Left kidney (tissue), 8 donors: ENCODE measurements at places on chromosomes 3 and 15.

DNA sequence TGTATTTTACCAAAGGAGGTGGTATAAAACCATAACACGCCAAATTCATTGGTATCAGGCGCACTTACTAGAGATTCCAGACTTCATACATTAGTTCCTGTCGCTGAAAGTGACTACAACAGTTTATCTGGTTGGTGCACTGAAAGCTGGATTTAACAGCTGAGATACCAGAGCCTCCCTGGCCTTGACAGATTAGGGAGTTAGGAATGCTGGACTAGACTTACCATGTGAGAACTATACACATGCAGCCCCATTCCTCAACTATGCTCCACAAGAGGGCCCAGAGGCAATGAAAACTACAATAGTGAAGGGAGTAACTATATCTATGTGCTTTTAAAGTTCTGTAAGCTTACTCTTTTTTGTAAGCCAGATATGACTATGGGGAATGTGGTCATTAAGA is 174.4 kb downstream of the STAG1 start:
- no peak for DNase-seq

GRCh38 chr15:62103431-62103830 is 36.7 kb downstream of the C2CD4A start:
- DNase-seq, result no peak

DNA sequence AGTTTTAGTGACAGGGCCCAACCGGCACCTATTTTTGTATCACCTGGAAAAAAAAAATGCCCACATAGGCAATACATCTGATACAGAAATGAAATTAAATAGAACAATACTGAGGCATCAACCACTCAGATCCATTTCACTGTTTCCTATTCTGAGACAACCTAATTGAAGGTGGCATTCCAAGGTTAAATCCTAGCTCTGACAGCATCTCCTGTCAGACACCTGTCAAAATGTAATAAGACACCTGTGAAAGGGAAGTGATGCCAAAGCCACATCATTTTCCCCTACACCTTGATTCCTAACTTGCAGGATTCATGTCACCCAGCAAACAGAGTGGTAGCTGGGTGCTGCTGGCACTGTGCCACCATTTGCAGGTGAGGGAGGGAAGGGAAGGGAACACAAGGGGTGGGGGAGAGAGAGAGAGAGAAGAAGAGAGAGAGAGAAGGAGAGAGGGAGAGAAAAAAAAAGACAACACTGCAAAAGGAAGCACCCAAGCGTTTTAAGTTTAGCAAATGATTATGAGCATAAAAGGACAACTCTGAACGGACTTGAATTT is 1044.6 kb upstream of the CFAP20DC start:
- DNase-seq, result no peak

GRCh38 chr3:159825216-159825854 is 163.3 kb upstream of the IL12A start:
- DNase-seq, result no peak

- DNase-seq, result no peak
These were observed 14.8 kb downstream of the DOCK3 start for GRCh38 chr3:50689558-50689957.

GRCh38 chr3:194101592-194102432 is 34.1 kb upstream of the HES1 start:
- DNase-seq, result no peak

DNA sequence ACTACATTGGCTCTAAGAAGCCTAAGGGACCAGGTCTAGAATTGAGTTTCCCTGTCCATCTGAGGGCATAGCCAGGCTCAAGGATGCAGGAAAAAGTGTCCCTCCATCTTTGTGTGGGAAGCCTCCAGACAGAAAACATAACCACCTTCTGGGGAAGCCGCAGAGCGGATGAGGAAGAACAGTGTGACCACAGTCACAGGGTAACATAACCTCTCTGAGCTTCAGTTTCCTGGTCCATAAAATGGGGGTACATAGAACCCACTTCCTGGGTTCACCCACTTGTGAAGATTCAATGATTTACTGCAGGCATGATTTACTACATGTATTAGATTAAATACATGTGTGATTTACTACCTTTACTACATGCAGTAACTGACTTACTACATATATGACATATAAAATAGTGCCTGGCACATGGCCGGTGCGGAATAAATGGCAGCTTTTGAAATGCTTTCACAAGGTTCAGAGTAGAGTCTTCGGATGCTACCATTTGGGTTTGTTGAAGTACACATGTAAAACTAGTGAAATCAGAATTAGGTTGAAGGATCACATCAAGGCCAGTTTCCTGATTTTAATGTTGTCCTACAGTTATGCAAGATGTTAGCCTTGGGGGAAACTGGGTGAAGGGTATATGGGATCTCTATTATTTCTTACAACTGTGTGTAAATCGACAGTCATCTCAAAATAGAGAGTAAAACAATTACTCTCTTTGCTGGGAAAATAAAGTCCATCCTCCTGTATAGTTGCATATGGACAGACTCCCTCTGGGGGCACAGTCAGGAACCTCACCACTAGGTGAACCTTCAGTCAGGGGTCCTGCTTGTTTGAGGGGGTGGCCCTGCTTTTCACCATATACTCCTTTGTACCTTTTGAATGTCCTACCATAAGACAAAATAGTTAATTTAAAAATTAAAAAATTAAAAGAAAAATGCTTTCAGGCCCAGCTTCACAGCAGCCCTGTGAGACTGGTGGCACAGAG is 86.0 kb downstream of the SEMA5B start:
- DNase-seq, result no peak
